ENCODE measurements at places on chromosomes 7 and 10.
A peak's percentile ranks its signal among the peaks of the same experiment; 100 is the strongest.

- DNase-seq: no peak
Measured at GRCh38 chr7:115060095-115060870, 138.4 kb downstream of the MDFIC start.

DNA sequence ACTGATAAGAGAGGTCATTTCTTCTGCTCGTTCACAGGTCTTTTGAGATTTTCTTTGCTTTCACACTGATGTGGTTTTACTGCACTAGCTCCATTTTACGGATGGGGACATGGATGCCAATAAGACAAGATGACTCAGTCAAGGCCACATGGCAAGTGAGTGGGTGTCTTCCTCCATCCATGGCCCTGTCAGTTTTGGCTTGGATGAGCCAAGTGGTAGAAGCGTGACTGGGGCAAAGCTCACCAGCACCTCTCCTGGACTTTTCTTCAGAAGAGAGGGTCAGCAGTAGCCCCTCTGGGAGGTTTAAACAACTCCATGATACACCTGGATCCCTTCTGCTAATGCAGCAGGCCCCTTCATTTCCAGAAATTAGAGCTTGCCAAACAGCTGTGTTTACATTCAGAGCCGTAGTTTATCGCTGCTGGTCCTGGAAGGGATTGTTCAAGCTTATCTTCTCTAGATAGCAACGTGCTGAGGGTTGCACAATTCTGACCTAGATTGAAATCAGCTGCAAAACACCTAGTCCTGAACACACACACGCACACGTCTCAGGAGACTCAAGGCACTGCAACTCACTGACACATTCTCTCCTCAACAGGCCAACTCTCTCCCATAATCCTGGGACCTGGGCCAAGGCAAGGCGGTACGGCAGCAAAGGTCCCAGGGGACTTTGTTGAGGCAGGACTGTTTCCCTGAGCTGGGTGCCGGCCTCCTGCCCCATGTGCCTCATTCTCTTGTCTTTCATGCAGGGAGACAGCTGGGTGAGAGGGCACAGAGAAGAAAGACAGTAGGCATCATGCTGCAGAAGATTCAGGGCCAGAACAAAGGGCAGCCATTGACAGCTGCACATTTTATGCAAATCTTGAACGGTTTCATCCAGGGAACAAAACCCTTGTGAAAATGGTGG lies 14.2 kb upstream of the PDCD4 start:
- no peak for DNase-seq

DNA sequence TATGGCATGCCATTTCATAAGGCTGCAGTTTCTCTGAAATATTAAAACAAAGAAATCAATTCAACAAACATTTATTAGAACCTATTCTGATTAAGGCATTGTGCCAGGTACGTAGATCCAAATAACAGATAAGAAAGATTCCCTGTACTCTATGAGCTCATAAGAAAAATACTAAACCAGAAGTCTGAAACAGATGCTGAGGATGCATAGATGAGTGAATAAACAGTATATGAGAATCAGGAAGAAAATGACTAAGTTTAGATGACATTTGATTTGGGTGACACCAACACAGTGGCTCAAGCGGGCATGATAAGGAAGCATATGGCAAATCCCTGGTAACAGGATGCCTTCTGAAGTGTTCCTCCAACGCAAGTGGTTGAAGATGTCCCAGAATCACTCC lies 477.2 kb downstream of the PARD3 start:
- DNase-seq: no peak

GRCh38 chr10:133048926-133049325 lies 38.8 kb upstream of the ADGRA1 start:
- no peak for DNase-seq

- no peak for DNase-seq
Measured at GRCh38 chr7:30743371-30744074, 8.4 kb upstream of the INMT start.

DNA sequence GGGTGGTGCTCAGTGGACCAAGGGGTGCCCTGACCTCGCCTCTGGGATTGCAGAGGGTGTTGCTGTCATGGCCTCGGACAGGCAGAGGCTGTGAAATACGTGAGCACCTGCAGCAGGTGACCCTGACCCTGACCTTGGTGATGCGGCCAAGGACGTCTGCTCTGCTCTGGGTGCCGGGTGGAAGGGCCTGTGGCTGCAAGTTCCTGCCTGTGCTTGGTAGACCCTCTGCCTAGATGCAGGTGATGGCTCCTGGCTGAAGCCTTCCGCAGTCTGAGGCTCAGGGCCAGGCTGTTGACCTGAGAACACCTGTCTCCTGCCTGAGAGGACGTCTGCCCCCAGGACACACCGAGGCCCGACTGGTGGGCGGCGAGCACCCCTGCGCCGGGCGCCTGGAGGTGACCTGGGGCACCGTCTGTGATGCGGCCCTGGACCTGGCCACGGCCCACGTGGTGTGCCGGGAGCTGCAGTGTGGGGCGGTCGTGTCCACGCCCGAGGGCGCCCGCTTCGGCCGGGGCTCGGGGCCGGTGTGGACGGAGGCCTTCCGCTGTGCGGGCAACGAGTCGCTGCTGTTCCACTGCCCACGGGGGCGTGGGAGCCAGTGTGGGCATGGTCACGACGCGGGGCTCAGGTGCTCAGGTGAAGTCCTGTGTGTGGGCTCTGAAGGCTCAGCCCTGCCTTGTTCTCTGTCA lies 4.4 kb downstream of the SCART1 start:
- peak; percentile 49 for DNase-seq

GRCh38 chr7:23356726-23357125 lies 57.6 kb downstream of the MALSU1 start:
- DNase-seq: no peak

DNA sequence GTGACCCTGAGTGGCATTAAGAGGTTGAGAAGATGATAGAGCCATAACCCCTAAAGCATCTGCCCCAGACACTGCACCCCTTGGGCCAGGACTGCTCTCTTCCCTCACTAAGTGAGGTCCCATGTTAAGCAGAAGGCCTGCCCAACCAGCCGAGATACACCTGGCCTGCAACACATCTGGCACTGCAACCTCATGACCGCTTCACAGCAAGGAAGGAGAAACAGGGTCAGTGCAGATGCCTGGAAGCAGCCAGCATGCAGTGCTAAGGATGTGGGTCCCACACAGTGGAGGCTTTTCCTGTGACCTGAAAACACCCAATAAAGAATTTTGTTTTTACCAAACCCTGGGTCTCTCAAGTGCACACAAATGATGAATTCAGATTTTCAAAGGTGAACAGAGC lies 7.4 kb downstream of the NOD1 start:
- DNase-seq: no peak

GRCh38 chr7:117202511-117202910 lies 120.3 kb downstream of the WNT2 start:
- no peak for DNase-seq

DNA sequence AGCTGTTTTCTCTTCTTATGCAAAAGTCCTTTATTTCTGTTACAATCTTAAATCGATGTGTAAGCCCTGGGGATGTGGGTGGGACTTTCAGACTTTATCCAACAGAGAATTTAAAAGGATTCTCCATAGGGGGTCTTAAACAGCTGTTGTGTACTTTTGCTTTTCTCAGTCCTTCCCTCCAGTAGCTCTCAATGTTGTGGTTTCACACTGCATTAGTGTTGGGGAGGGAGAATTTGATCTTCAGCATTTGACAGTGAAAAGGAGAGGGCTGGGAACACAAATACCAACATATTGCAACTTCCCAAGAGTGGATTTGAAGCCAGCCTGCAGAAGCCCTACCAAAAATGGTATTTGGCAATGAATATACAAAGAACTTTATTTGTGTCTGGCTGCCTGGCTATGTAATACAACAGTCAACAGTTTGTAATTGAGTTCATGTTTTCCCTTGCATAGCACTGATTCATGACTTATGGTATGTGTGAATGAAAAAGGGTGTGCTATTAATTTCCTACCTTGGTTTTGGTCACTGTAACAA lies 80.1 kb upstream of the CAPZA2 start:
- no peak for DNase-seq

GRCh38 chr10:31018962-31019361 lies 12.7 kb downstream of the ZNF438 start:
- no peak for DNase-seq

GRCh38 chr10:124677749-124678556 lies 66.2 kb downstream of the FAM53B start:
- peak; percentile 68 for DNase-seq

DNA sequence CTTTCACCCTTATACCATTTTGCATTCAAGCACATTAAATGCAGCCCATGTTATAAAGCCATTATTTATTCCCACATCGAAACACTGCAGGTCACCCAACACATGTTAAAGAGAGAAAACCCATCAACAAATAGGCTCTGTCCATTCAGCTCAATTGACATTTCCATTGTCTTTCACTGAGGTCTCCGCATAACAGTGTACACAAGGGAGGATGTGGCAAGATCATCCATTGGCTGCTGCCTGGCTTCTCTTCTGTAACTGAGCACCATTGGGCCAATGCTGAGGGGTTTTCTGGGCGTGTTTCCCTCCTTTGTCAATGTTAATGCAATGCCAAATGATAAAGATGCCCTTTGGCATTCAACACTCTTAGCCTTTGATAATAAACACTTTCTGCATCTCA lies 278.1 kb upstream of the SP4 start:
- DNase-seq: no peak

DNA sequence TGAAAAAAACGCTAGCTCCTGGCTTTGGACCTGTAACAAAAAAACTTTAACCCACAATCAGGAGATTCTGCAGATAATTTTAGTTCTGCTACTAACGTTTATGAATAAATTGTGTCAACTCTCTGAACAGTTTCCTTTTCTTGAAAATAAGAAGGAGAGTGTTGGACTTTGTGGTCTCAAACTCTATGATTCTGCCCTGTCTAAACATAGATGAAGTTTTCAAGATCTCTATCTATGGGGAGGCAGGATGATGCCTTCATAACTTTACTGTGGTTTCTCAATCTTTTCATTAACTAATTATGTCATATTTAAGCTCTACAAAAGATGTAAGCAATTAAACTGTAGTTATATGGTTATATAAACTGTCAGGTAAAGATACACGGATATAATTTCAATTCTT lies 162.0 kb downstream of the REEP3 start:
- DNase-seq: no peak

- DNase-seq: no peak
Measured at GRCh38 chr10:116472891-116473290, 45.2 kb downstream of the PNLIPRP3 start.

- no peak for DNase-seq
Measured at GRCh38 chr7:143884241-143884968, 17.6 kb downstream of the TCAF1 start.

GRCh38 chr7:155361346-155361680 lies 63.6 kb downstream of the INSIG1 start:
- no peak for DNase-seq

- DNase-seq: no peak
Measured at GRCh38 chr7:99340659-99341058, 15.0 kb downstream of the ARPC1A start.

GRCh38 chr10:113087165-113088029 lies 137.3 kb downstream of the TCF7L2 start:
- peak; percentile 76 for DNase-seq

GRCh38 chr7:31550432-31550831 lies 36.5 kb downstream of the ITPRID1 start:
- DNase-seq: no peak

- no peak for DNase-seq
Measured at GRCh38 chr10:122486406-122487080, 25.2 kb downstream of the HTRA1 start.

- DNase-seq: no peak
Measured at GRCh38 chr7:91287371-91288084, 23.3 kb downstream of the FZD1 start.

GRCh38 chr10:3068201-3068967 lies 1.0 kb downstream of the PFKP start:
- peak; percentile 87 for DNase-seq

- DNase-seq: no peak
Measured at GRCh38 chr7:42350801-42351200, 113.8 kb upstream of the GLI3 start.

- no peak for DNase-seq
Measured at GRCh38 chr7:102811942-102812678, 63.3 kb downstream of the FAM185A start.

DNA sequence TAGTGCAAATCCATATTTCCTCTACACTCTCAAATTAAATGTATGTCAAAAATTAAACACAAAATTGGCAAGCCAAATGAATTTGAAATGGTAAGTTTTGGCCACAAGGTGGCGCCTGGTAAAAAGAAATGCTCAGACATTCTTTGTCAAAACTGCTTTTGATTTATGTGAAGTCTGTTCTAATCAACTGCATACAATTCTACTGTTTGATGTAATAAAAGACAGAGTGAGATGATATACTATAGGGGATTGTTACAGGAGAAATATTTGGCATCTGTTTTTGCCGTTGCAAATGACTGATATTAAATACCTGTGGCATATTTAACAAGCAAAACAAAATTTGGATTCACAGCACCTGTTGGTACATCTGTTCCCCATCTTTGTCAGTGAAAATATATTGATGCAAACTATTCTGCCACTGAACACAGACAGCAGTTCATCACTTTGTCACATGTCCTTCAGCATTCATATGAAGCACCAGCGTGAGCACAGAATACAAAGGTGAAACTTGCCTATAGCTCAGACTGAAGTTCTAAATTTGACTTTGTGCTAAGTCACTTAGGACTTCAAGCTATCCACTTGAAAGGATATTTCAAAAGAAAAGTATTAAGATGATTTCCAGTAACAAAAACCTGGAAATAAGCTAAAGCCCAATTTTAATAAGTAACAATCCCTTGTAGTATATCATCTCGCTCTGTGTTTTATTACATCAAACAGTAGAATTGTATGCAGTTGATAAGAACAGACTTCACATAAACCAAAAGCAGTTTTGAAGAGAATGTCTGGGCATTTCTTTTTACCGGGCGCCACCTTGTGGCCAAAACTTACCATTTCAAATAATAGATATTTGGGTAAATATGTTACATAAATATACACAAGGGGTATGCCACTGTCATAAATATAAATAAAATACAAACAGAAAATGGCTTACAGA lies 10.2 kb upstream of the CH25H start:
- DNase-seq: peak; percentile 76

GRCh38 chr10:96988426-96988825 lies 156.3 kb downstream of the LCOR start:
- DNase-seq: no peak

DNA sequence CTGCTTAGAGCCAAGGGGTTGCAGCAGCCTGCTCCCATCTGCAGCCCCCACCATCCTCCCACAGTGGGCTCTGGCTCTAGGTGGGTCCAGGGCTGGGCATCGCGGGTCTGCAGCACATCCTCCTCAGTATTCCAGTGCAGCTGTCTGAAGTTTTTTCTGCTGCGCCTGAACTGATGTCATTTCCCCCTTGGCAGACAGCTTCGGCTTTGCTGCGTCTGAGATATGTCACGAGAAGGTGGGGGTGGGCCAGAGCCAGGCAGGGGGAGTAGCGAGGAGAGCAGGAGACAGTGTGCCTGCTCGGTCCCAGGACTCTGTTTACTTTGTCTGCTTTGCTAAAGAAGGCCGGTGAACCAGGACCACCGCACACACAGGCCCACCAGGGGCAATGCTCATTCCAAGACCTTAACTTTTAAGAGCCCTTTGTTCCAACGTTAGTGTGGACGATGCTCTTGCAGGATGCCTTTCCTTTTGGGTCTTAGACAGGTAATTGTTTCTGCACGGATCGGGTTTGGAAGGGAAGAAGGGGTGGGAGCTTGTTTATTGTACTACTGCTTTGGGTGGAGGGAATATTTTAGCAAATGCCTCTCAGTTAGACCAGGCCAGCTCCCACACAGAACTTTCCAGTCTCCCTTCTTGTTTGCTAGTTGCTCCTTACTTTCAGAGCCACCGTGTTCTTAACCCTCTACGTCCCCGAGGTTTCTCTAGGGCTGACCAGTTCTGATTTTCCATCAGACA lies 32.4 kb downstream of the WBP1L start:
- DNase-seq: peak; percentile 93
